ACHN (cell line): ENCODE measurements at places on chromosomes 3 and 15.

DNA sequence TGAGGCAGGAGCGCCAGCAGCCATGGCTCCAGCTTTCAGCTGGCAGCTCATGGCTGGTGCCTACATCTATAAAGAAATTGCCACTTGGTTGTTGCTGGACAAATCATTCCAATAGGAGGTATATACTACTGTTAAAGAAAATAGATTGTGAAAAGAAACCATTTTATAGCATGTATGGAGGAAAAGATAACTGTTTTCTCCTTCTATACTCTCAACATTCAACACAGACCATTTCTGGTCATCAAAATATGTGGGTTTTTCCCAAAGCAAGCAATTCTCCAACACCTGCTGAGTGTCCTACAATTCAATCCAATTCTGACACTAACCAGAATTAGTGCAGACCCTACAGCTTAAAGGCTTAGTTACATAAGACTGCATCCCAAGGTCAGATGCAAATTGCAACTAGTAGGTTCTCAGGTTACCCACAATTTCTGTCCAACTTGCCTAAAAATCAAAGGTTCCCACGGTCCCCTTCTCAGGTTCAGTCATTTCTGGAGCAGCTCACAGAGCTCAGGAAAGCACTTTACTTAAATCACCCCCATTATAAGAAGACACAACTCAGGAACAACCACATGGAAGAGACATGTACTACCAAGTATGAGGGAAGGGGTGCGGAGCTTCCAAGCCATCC, 42.4 kb upstream of the STRIT1 start:
- DNase-seq, result no peak

DNA sequence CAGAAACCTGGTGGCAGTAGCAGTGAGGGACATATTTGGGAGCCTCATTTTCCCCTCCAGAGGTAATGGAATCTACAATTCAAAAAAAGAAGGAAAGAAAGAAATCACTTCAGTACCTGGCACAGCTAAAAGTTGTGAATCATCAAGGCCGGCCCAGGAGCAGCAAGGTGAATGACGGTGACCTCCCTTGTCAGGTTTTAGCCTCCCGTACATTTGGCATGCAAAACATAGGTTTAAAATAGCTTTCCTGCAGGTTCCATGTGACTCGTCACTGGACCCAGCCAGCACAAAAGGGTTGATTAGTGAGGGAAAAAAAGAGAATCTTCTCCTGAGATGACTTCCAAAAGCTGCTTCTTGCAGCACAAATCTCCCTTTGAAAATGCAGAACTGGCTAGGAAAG, 394.2 kb downstream of the LSAMP start:
- DNase-seq, result no peak

- no peak for DNase-seq
These were observed 203.1 kb downstream of the KCNAB1 start for GRCh38 chr3:156323466-156323865.

- no peak for DNase-seq
These were observed 15.8 kb upstream of the SLC27A2 start for GRCh38 chr15:50166216-50166615.

DNA sequence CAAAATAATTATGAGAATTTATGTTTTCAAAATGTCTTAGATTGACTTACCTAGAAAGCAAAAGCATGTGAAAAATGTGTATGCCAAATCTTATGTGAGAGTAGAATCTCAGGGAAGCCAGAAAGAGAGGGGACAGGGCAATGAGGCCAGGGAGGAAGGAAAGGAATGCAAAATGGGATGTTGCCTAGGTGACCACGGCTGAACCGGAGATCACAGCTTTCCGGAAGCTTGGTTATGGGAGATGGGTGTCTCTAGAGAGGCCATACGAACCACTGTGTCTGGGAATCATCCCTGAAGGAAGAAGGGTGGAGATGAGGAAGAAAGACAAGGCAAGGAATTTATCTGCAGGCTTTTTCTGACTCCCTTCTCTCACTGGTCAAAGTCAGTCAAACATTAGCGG, 76.0 kb downstream of the SUCLG2 start:
- no peak for DNase-seq

DNA sequence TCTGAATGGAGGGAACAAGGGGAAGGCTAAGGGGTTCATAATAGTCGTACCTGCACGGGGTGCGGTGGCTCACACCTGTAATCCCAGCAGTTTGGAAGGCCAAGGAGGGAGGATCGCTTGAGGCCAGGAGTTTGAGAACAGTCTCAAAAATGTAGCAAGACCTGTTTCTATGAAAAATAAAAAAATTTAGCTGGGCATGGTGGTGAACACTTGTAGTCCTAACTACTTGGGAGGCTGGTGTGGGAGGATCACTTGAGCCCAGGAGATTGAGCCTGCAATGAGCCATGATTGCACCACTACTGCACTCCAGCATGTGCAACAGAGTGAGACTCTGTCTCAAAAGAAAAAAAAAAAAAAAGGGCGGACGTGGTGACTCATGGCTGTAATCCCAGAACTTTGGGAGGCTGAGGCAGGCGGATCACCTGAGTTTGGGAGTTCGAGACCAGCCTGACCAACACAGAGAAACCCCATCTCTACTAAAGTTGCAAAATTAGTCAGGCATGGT, 17.9 kb upstream of the HDAC11 start:
- DNase-seq, result no peak

DNA sequence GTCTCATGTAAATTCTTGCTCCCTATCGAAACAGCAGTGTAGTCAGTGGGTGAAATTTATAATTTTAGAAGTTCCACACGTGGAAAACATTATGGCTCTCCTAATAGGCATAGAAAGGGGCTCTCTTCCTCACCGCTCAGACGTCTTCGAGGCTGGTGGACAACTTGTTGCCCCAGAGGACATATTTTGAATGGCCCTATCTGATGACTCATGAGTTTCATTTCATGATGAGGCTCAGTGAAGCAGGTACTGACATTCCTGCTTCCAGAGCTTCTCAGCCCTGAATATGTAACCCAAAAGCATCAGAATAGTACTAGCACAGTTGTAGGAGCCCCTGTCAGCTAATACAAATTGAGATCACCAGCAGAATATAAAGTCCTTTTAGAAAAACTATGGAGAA, 117.9 kb downstream of the HERC1 start:
- DNase-seq, result peak; percentile 25

DNA sequence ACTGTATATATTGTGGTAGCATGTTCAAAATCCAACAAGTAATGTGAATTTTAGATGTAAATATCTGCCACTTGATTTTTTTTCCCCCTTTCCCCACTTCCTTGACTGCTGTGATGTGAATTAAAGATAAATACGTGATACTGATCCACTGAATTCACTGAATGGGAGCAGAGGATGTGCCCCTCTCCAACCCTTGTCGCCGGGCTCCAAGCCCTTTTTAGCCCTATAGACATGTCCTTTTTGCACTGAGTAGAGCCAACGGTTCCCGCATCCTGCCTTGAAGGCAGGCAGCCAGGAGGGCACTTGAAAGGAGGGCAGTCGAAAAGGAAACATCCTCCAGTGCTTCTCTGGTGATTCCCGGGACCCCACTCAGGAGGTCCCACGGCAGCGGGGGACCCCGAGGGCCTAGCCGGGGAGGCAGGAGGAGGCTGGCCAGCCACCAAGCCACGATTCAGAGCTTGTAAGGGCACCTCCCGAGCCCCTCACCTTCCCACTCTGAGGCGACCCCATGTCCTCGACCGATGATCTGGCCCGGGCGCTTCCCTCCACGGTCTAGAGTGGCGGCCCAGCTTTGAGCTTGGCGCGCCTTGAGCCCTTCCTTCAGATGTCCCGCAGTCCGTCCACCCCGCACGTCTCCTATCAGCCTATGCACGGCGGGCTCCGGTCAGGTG, 901 bp upstream of the MANF start:
- DNase-seq, result peak; percentile 21

GRCh38 chr3:8327739-8328138, 173.9 kb upstream of the LMCD1 start:
- DNase-seq, result no peak

GRCh38 chr3:157429708-157430107, 6.9 kb upstream of the PTX3 start:
- peak; percentile 12 for DNase-seq

- peak; percentile 18 for DNase-seq
These were observed 7.8 kb upstream of the SUMF1 start for GRCh38 chr3:4474683-4475490.

DNA sequence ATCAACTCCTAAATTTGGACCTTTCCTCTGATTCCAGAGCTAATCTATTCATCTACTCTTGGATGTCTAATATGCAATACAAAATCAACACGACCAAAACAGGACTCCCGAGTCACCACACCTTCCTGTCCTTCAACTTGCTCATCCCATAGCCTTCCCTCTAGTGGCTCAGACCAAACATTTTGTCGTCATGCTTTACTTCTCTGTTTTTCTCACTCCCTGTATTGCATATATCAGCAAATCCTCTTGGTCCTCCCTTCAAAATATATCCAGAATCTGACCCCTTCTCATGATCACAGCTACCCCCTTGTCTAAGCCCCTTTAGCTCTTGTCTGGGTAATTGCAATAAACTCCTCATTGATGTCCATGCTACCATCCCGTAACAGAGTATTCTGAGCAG, 30.5 kb upstream of the DCP1A start:
- no peak for DNase-seq

GRCh38 chr3:134216191-134216764, 34.4 kb downstream of the RYK start:
- no peak for DNase-seq

GRCh38 chr15:49270541-49271421, 100.7 kb downstream of the GALK2 start:
- no peak for DNase-seq

- no peak for DNase-seq
These were observed 330.4 kb upstream of the ICE2 start for GRCh38 chr15:60809375-60809774.
